ENCODE measurements at places on chromosomes 12 and 14.

DNA sequence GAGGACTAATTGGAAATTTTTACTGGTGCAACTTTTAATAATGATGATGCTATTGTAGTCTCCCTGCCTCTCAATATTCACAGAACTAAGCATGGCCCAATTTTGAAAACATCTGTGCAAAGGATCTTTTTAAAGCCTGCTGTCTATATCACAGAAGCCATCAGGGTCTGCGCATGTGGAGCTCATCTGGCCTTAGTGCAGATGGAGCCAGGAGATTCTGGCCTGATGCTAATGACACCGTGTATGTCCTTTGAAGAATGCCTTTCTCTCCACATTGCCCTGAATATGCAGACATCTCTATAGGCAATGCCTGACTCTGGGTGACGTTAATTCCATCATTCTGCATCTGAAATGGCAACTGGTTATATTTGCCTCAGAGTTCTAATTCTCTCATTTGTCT lies 1205.9 kb downstream of the AACS start:
- no peak for DNase-seq

GRCh38 chr12:104340925-104341611 lies 37.5 kb downstream of the EID3 start:
- DNase-seq = no peak

GRCh38 chr14:83269583-83269982 lies 1735.9 kb upstream of the SEL1L start:
- no peak for DNase-seq

- DNase-seq = no peak
Observed at GRCh38 chr14:104865631-104866441, 768 bp downstream of the CEP170B start.

- DNase-seq = no peak
Observed at GRCh38 chr14:64581363-64581762, 31.6 kb downstream of the PPP1R36 start.

- no peak for DNase-seq
Observed at GRCh38 chr14:66503532-66503931, 4.4 kb upstream of the GPHN start.

DNA sequence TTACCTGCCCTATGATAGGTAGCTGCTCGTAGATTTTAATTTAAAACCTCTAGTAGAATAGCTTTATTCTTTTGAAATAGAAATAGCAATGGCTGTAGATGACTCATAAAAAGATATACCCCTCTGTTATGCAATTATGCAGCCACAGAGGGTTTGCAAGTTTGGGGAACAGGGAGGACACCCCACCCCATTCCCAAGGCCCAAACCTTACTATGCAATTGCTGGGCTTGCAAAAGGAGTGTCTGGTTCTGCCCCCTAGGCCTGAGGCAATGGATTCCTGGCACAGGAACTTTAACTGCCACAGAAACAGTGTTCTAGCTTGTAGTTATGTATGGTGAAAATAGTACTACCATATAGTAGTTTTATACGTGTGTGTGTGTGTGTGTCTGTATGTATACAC lies 403.3 kb downstream of the ADAMTS20 start:
- no peak for DNase-seq

- no peak for DNase-seq
Observed at GRCh38 chr12:43159506-43159905, 392.5 kb downstream of the ADAMTS20 start.

DNA sequence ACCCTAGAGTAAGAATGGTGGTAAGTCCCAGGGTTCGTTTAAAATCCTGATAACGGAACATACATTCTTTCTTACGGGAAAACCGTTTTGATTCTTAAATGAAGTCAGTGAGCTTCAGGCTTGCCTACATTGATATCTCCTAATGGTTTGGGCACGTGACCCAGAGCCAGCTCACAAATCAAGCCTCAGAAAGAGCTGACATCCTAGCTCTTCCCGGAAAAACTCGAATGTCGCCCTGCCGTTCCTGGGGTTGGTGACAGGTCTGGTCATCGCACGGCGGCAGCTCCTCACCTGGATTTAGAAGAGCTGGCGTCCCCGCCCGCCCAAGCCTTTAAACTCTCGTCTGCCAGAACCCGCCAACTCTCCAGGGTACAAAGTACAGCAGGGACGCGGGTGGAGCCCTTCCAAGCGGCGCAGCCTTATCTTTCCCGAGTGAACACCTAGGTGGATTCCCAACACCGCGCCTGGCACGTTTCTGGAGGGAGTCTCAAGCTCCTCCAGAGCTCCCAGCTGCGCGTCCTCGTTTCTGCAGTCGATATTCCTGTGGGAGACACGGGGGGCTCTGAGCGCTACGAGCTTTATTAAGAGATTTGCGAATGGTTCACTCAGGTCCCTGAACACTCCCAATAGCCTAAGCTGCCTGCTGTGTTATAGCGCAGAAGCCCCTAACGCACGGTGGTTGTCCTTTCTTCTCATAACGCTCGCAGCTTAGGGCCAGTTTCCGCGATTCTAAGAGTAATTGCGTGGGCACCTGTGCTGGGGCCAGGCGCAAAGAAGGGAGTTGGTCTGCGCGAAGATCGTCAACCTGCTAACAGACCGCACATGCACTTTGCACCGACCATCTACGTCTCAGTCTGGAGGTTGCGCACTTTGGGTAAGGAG lies at the start of gene SSTR1:
SSTR1 (plus strand) TSS at position 169 of the 882 bp plus-strand sequence. CDS start 1,486 bp downstream, outside the sequence.
- DNase-seq = no peak

DNA sequence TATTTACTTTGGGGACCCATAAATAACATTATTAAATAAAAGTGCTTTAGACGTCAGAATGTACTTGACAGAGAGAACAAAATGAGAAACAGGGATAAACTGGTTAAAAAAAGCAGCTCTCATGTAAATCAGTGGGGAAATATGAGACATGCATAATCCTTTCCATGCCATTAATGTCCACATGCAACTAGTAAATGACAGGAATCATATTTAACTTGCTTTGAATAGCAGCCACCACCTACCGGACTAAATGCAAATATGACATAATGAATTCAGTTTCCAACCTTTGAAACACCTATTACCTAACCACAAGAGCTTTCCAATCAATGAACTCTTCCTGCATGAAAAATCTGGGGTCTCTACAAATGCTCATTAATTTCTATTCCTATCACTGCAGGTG lies 19.6 kb downstream of the FGD6 start:
- DNase-seq = no peak

DNA sequence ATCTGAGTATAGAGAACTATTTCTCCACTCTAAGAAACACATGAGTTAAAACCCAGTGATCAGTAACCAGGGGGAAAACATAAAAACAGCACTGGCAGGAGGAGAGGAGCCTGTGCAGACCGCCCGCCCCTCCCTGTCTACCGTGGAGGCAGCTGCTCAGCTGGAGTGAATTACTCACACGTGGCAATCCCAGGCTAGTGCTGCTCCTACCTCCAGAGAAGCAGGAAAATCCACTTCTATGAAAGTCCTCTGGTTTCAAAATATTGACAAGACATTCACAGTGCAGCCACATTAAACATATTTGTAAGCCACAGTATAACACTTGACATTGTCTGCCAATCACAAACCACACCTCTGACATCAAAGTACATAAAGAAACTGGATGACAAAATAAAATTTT lies 16.7 kb downstream of the TMEM132D start:
- DNase-seq = no peak

GRCh38 chr14:22314183-22314820 lies 274.7 kb downstream of the DAD1 start:
- DNase-seq = no peak

- no peak for DNase-seq
Observed at GRCh38 chr12:45934956-45935355, 55.4 kb downstream of the SCAF11 start.
